ENCODE measurements at places on chromosomes 3 and 15.
A peak's percentile ranks its signal among the peaks of the same experiment; 100 is the strongest.

DNA sequence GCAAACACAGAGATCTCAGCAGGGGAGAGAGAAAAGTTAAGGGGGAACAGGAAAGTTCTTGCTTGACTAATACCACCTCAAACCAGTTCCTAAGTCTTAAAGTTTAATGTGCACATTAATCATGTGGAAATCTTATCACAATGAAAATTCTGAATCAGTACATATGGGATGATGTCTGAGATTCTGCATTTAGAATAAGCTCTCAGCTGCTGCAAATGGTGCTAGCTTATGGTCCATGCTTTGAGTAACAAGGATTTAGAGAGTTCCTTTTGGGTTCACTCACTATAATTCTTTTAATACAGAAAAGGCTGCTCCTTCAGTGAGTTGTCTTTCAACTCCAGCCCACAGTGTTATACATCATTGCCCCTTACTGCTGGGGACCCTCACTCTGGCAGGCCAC is 99.5 kb upstream of the THRB start:
- no peak for DNase-seq

DNA sequence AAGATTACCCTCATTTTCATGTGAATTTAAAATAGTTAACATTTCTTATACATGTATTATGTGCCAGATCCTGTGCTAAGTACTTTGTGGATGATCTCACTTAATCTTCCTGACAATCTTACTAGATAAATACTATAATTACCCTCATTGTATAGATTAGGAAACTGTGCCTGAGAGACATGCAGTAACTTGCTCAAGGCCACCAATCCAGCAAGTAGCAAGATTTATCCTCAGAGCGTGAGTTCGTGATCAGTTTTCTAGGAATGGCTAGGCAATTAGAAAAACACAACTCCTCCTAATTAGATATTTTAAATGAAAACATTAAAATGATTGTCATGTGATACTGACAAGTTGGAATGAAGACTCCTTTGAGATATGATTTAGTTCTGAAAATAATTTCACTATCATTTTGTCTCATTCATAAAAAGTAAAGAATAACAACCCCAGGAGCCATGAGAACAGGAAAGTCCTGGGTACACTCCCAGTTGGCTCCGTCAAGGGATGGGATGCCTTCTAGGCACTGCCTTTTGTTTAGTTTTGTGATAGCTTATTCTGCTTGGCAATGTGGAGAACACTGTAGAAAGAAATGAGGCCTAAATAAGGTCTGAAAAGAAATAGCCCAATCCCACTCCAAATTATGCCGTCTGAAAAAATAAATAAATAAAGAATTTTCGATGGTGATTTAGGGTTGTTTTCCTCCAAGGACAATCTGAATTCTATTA is 61.3 kb downstream of the FBN1 start:
- no peak for DNase-seq

DNA sequence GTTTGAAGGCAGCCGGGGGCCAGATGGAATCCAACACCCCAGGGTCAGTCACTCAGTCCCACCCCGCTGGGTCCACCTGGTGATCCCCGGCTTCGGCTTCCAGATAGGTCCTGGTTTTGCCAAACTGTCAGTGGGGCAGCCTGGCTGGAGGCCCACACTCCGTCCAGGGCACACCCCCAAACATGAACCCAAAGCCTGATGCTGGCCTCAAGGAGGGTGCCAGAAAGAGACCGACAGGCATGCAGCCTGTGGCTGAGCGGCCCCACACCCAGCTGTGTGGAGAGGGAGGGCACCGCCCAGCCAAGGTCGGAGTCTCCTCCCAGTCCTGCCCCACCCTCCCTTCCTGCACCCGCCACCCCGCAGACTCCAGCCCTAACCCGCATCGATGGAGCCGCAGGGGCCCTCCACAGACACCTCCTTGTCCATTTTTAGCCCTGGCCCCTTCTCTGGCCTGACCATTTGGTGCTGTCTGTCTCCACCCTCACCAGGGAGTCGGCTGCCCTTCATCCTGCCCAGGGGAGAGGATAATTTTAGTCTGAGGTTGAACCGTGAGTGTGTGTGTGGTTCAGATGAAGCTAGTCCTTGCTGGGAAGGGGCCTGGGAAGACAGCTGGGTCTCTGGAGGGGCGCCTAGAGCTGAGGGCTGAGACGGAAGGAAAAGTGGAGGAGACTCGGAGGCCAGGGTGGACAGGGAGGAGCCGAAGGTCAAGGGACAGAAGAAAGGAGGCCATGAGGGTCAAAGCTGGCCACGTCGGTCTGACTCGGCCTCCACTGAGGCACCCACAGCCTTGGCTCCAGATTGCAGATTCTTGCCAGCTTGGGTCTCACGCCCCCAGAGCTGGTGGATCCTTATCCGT is 23.1 kb downstream of the TNK2 start:
- no peak for DNase-seq

- DNase-seq, result no peak
These were observed 39.0 kb downstream of the MYH15 start for GRCh38 chr3:108471426-108471825.

GRCh38 chr3:117427081-117427480 is 717.5 kb downstream of the TUSC7 start:
- no peak for DNase-seq

DNA sequence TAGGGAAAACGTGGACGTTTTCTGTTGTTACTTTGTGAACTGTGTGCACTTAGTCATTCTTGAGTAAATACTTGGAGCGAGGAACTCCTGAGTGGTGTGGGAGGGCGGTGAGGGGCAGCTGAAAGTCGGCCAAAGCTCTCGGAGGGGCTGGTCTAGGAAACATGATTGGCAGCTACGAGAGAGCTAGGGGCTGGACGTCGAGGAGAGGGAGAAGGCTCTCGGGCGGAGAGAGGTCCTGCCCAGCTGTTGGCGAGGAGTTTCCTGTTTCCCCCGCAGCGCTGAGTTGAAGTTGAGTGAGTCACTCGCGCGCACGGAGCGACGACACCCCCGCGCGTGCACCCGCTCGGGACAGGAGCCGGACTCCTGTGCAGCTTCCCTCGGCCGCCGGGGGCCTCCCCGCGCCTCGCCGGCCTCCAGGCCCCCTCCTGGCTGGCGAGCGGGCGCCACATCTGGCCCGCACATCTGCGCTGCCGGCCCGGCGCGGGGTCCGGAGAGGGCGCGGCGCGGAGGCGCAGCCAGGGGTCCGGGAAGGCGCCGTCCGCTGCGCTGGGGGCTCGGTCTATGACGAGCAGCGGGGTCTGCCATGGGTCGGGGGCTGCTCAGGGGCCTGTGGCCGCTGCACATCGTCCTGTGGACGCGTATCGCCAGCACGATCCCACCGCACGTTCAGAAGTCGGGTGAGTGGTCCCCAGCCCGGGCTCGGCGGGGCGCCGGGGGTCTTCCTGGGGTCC is at the start of gene TGFBR2:
Gene TGFBR2, plus strand, starts transcription at position 301 of the 731 bp plus-strand sequence. Its CDS starts 283 bp downstream, at position 584.
- peak; percentile 92 for DNase-seq

- DNase-seq, result no peak
These were observed 49.7 kb downstream of the CGGBP1 start for GRCh38 chr3:88009066-88009465.

DNA sequence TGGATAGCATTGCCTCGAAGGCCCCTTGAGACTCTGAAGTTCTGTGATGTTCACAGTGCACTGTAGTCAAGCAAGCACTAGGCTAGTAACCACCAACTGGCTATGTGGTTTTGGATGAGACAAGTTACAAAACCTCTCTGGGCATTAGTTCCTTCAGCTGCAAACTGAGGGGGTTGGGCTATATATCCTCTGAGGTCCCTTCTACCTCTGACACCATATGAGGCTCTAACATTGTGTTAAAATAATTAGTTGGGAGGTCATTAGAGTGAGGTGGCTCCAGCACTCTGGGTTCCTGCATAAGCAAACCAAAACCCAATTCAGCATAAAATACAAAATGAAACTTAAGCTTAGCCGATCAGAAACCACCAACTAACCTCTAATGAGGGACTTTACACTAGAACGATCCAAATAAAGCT is 209.5 kb upstream of the LRRN1 start:
- DNase-seq, result no peak

DNA sequence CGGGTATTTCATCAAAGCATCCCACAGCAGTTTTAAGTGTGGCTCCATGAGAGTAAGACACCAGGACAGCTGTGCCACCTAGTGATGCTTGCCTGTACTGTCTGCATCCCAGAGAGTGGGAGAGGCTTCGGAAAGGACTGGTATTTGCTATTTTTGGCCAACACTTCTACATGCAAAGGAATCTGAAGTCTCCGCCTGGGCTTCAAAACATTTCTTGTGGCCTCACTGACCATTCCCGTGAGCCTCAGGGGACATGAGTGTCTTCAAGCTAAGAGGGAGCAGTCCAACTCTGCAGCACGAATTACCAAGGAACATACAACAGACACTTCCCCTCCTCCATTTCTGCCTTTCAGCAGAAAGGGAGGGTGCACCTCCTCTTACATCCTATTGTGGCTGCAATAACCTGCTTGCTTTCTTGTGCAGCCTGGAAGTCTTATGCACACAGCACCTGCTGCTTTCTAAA is 177.5 kb downstream of the RORA start:
- DNase-seq, result peak; percentile 67

- no peak for DNase-seq
These were observed 57.5 kb downstream of the CPN2 start for GRCh38 chr3:194293546-194294198.

DNA sequence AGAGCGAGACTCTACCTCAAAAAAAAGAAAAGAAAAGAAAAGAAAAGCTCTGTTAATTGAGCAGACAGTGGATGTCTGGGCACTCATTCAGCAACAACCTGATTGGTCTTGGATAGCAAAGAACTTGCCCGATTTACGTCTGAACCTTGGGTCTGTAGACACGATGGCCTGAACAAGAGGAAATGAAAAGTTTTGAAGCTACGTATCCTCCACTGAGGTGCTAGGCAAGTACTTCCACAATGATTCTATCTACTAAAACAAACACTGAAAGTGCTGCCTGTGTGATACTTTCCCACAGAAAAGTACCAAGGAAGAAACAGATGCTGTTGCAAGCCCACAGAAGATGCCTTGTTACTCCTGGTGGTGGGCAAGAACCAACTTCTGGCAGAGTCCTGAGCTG is 21.8 kb upstream of the MUSTN1 start:
- DNase-seq, result no peak

GRCh38 chr15:87887177-87887576 is 369.4 kb downstream of the NTRK3 start:
- no peak for DNase-seq

GRCh38 chr3:32493437-32494414 is 8.9 kb downstream of the CMTM6 start:
- no peak for DNase-seq

DNA sequence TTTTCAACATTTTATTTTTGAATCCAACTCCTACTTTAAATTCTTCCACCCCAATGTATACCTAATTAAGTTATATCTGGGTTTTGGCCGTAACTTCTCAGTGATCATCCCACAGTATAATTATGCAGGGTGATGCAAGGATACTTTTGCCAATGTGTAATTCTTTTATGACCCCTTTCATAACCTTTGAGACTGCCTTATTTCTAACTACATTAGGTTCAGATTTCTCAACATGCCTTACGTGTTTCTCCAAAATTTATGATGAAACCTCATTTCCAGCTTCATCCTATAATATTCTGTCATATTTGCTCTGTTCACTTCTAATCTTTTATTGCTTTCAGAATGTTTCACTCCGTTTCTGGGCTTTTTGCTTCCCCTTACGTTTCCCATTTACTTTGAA is 1229.6 kb upstream of the ALCAM start:
- DNase-seq, result no peak

GRCh38 chr3:48686538-48687219 is 964 bp upstream of the NCKIPSD start:
- DNase-seq, result no peak

GRCh38 chr15:24944954-24945353 is 9.8 kb upstream of the SNRPN start:
- DNase-seq, result no peak

- no peak for DNase-seq
These were observed 50.9 kb upstream of the MAP3K13 start for GRCh38 chr3:185311991-185312390.

DNA sequence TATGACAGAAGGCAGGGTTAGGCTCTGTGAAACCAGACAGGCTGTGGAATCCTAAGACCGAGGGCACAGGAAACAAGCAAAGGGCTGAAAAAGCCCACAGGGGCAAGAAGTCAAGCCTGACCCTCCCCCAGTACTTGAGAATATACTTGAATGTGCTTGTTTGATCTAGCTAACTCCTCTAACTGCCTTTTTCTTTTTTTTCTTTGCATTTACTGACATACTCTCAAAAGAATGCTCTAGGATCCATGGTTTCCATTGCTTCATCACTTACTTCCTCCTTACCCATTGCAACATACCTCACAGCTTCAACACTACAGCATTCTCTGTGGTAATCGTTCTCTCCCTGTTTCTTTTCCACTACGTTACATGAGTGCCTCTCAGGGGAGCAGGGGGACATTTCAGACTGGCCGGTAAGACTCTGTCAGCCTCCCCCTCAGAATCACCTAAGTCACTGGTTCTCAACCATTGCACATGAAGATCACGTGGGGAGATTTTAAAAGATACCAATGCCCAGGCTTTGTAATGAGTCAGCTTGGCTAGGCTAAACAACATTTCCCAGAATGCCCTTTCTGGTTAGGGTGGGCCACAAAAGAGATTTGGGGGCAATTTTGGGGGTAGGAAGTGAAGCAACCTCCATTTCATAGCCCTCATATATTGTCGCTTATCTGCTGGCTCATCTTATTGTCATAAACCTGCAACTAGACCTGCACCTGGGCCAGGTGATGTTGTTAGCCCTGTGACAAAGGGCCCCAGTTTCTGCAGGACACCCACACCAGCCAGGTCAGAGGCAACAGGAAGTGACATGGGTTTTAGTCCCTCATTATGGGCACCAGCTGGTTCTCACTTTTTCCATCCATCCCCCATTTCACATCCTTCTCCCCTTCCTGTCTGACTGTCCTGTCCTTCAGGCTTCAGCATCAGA is 24.6 kb upstream of the RSL24D1 start:
- DNase-seq, result peak; percentile 59

- no peak for DNase-seq
These were observed 178.0 kb downstream of the FMN1 start for GRCh38 chr15:33016405-33017024.

GRCh38 chr3:71956069-71956340 is 171.1 kb upstream of the PROK2 start:
- DNase-seq, result no peak

GRCh38 chr15:85649372-85649771 is 145.4 kb downstream of the KLHL25 start:
- DNase-seq, result no peak

- DNase-seq, result no peak
These were observed 146.3 kb downstream of the FMN1 start for GRCh38 chr15:33048255-33048654.

- DNase-seq, result no peak
These were observed 62.8 kb downstream of the CHD2 start for GRCh38 chr15:92962914-92963313.

- DNase-seq, result no peak
These were observed 632.2 kb downstream of the FOXP1 start for GRCh38 chr3:70951316-70951715.

- DNase-seq, result no peak
These were observed 29.4 kb downstream of the POLR2M start for GRCh38 chr15:57735891-57736290.

- no peak for DNase-seq
These were observed 779.6 kb upstream of the ARPP21 start for GRCh38 chr3:34859746-34860145.

- DNase-seq, result no peak
These were observed 190.8 kb upstream of the FAM3D start for GRCh38 chr3:58857402-58857801.

- no peak for DNase-seq
These were observed 71.4 kb upstream of the BHLHE40 start for GRCh38 chr3:4907643-4908432.

GRCh38 chr15:82533801-82534200 is 6.5 kb downstream of the RPS17 start:
- no peak for DNase-seq

- peak; percentile 38 for DNase-seq
These were observed 334.8 kb downstream of the ERC2 start for GRCh38 chr3:56133423-56133822.
